ENCODE measurements at places on chromosomes 16 and 17.

DNA sequence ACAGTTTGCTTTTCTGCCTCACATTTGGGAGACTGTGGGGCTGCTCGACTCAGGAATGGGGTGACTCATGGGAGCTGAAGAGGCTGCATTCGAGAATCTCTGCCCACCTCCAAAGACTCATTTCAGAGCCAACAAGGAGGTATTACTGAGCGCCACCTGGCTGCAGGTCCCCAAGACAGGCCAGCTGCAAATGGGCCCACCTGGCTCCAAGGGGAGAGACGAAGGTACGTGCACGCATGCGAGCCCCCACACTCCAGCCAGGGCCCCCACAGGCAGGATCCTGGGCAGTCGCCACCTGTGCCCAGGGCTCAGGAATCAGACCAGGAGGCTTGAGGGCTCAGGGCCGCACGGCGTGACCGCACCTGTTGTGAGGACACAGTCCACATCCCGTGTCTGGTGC lies 6.0 kb downstream of the HAGHL start:
- no peak for DNase-seq

GRCh38 chr17:35731917-35732805 lies 722 bp downstream of the RASL10B start:
- DNase-seq: peak; percentile 33

DNA sequence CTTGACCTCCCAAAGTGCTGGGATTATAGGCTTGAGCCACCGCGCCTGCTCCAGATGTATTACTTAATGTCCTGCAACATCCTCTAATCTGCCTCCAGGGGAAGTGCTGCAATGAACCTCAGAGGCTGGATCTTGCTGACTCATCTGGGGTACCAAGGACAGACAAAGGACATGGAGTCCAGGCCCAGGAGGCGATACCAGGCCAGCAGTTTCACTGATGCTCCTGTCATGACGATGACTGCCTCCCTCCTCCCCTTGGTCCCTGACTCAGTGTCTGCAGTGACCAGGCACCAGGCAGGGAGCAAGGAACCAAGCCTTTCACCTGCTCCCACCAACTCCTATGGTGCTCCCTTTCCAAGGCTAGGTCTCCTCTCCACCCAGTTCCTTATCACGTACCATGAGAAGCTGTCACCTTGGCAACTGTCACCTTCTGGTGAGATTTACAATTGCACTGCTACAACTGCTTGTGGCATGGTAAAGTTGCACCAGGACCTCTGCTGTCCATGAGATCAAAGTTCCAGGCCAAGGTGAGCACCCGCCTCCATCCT lies 21.6 kb upstream of the PHOSPHO1 start:
- DNase-seq: no peak

- DNase-seq: no peak
Observed at GRCh38 chr16:11520442-11520841, 66.3 kb downstream of the LITAF start.

GRCh38 chr17:64083563-64084085 lies 46.3 kb downstream of the ERN1 start:
- no peak for DNase-seq

GRCh38 chr17:6910987-6911603 lies 79.6 kb upstream of the TEKT1 start:
- no peak for DNase-seq

GRCh38 chr17:38891441-38891840 lies 21.6 kb downstream of the LASP1 start:
- DNase-seq: no peak

GRCh38 chr16:18983565-18984434 lies at the start of gene TMC7:
Gene TMC7, plus strand, starts transcription at chr16:18983934. Its CDS starts 130 bp downstream, at chr16:18984064.
- DNase-seq: no peak

DNA sequence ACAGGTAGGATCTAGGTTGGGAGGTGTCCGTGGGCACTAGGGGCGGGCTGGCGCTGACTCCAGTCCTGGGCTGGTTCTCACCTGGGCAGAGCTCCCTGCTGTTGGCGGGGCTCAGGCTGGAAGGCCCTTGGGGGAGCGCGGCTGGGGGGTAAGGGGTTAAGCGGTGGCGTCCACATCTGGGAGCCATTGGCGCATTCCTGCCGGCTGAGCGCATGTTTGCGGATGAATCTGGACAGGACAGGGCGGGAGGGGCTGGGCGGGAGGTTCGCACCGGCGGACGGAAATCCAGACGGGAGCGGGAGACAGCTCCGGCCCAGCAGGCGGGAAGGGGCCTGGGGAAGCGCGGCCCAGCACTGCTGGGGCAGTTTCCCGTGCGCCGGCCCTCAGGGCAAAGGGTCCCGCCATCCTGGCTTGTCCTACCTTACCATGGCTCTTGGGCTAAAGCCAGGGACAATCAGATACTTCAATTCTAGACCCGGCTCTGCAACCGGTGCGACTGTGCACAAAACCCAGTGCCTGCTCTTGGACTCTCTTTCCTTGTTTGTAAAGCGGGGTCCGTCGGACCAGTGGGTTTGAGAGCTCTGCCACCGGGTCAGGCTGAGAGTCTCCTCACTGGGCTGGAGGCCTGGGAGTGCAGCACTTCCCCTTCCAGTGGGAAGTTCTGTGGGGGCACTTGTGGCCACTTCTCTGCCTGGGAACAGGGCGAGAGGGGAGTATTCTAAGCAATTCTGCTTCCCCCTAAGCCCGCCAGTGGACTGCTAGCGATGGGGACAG lies 7.8 kb downstream of the RARA start:
- no peak for DNase-seq

GRCh38 chr17:66351033-66351432 lies 48.6 kb downstream of the PRKCA start:
- no peak for DNase-seq

GRCh38 chr16:78641433-78641832 lies 542.0 kb downstream of the WWOX start:
- DNase-seq: no peak

GRCh38 chr16:77780378-77780837 lies 8.0 kb upstream of the VAT1L start:
- no peak for DNase-seq

DNA sequence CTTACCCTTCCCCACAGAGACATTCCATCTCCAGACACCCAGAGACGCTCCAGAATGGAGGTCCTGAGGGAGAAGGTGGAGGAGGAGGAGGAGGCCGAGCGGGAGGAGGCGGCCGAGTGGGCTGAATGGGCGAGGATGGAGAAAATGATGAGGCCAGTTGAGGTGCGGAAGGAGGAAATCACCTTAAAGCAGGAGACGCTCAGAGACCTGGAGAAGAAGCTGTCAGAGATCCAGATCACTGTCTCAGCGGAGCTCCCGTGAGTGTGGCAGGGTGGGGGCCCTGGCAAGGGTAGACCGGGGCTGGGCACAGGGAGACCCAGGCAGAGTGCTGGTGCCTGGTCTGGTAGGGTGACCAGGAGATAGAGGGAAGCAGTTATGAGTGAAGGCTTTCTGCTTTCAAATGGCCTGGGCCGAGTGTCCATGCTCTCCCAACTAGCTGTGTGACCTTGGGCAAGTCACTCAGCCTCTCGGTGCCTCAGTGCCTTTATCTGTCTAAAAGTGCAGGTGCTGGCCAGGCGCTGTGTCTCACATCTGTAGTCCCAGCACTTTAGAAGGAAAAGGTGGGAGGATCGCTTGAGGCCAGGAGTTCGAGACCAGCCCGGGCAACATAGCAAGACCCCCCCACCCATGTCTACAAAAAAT lies 3.4 kb downstream of the DRC7 start:
- no peak for DNase-seq

- peak; percentile 59 for DNase-seq
Observed at GRCh38 chr17:48625495-48626244, 488 bp downstream of the HOXB9 start.

GRCh38 chr16:51710186-51710585 lies 559.1 kb upstream of the SALL1 start:
- DNase-seq: no peak

GRCh38 chr16:86512301-86512859 lies 2.1 kb downstream of the FOXF1 start:
- no peak for DNase-seq

DNA sequence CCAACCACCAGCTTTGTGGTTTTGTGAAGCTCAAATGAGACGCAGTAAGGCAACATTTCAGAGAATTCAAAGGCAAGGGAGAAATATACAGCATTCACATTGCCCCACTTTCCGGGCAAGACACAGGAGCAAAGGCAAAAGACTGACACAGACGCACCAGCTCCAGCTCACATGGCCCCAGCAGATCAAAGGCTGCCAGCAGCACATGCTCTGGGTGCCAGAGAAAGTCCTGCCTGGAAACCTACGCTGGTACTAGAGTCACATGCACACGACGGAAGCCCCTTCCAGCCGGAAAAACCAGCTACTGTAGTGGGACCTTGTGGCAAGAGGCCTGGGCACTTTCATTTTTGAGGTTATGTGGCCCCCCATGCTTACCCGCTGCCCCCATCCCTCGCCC lies 50.1 kb downstream of the GTF3C1 start:
- no peak for DNase-seq

- DNase-seq: no peak
Observed at GRCh38 chr16:80680839-80681238, 123.6 kb downstream of the CDYL2 start.

GRCh38 chr16:31082368-31083045 lies 6.2 kb downstream of the PRSS53 start:
- DNase-seq: no peak

- DNase-seq: peak; percentile 87
Observed at GRCh38 chr17:38349097-38349730, 2.4 kb upstream of the SOCS7 start.

DNA sequence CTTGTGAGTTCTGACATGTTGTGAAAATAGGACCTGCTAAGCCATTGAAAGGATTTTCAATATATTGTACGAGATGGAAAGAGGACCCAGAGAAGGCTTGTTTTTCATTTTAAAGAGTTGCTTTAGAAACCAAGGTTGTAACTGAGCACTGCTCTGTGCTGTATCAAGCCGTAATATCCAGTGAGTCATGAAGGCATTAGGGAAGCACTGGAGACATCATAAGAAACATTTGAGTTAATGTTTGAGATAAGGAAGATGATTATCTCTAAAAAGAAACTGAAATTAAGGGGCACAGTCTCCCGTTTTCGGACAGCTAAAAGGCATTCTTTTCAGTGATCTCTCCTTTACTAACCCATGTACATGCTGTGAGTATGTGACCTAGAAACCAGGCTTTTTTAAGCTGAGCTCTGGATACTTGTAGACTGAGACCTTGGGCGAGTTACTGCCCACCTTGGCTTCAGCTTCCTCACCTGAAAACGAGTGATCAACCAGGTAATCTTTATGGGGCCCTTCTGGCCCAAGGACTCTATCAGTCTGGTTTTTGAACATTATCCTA lies 149.2 kb upstream of the TBX2 start:
- no peak for DNase-seq

DNA sequence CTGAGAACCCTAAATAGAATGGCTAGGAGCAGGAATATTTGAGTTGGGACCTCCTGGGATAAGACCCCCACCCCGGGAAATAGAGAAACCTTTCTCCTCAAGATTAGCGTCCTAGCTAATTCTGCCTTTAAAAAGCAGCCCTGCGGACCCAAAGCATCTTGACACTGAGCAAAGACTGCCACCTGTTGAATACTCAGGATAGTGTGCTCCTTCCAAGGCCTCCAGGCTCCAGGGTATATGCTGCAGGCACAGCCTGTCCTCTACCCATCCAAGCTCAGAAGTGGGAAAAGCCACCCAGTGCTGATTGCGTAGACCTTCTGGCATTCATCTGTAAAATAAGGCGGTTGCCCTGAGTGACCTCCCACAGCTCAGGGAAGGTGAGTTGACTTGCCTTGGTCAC lies 456.2 kb upstream of the DYNLRB2 start:
- DNase-seq: no peak

- DNase-seq: peak; percentile 48
Observed at GRCh38 chr17:28549236-28550132, 2.9 kb downstream of the UNC119 start.

DNA sequence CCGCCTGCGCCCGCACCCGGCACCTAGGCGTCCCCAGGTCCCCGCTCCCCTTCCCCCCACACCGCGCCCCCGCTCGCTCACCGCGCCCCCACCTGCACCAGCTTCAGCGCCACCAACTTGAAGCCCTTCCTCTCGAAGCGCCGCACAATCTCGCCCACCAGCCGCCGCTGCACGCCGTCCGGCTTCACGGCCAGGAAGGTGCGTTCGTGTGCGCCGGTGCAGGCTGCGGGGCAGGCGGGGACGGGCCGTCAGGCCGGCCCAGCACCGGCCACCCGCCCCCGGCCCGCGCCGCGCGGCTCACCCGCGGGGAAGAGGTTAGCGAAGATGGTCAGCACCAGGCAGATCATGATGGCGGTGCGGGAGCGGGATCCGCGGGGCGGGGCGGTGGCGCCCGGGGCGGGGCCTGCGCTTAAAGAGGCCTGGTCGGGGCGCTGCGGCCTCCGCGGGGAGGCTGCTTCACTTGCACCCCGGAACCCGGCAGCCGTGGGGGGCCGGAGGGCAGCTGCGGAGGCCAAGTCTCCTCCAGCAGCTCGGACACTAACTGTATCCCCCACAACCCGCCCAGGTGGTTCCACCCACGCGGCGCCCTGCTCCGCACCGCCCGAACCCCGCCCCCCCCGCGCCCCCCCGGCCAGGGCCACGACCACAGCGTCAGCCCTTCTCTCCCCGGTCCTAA lies at the start of gene NME3:
Gene NME3, minus strand, starts transcription at position 356 of the 676 bp plus-strand sequence. Its CDS starts 9 bp downstream, at position 347.
- peak; percentile 81 for DNase-seq

GRCh38 chr17:62033317-62033716 lies 31.8 kb downstream of the MED13 start:
- DNase-seq: no peak

DNA sequence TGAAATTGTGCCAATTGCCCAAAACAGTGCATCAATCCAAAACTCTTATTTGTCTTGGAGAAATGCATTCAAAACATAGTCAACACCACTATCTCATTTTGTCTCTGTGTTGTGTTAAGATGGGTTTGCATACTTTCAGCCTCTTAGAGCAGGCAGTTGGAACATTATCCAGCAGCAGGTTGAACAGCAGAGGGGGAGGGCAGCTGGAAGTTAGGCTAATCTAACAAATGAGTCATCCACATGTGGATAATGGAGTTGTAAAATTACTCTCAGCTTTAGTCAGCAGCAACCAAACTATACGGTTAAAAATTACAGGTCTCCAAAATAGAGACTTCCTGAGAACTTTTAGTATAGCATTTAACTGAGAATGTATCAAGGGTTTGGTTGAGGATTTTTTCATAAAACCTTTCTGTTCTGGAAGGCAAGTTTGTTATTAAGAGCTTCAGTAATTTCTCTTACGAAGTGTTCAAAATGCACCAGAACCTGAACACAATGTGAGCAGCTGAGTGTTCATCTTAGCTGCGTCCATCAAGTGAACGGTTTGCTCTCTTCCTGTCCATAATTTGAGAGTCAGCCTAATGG lies 46.3 kb downstream of the PRKCA start:
- no peak for DNase-seq
